ENCODE measurements at places on chromosomes 5 and 9.
A peak's percentile ranks its signal among the peaks of the same experiment; 100 is the strongest.

GRCh38 chr5:176185133-176185733 is 53.0 kb upstream of the SIMC1 start:
- no peak for DNase-seq

DNA sequence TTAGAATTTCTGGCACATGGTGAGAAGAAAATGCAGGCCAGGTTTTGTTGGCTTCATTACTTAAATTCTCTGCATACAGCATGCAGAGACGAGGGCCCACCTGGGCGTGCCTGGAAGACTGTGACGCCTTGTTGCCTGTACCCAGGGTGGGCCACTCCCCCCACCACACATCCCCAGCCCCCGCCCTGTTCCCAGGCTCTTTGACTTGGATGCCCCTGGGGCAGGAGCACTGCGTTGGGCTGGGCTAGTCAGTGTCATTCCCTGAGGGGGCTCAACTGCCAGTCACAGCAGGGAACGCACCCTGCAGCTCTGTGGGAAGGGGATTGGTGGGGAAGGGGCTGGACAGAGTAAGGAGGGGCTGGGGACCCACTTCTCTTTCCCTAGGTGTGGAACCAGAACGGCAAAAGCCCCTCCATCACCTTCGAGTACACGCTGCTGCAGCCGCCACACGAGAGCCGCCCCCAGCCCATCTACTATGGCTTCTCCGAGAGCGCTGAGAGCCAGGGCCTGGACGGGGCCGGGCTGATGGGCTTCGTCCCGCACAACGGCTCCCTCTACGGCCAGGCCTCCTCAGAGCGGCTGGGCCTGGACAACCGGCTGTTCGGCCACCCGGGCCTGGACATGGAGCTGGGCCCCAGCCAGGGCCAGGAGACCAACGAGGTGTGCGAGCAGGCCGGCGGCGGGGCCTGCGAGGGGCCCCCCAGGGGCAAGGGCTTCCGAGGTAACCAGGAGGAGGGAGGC is 19.6 kb downstream of the ADAMTSL2 start:
- DNase-seq: no peak

- DNase-seq: no peak
These were observed 11.8 kb downstream of the LMX1B start for GRCh38 chr9:126625329-126626126.

DNA sequence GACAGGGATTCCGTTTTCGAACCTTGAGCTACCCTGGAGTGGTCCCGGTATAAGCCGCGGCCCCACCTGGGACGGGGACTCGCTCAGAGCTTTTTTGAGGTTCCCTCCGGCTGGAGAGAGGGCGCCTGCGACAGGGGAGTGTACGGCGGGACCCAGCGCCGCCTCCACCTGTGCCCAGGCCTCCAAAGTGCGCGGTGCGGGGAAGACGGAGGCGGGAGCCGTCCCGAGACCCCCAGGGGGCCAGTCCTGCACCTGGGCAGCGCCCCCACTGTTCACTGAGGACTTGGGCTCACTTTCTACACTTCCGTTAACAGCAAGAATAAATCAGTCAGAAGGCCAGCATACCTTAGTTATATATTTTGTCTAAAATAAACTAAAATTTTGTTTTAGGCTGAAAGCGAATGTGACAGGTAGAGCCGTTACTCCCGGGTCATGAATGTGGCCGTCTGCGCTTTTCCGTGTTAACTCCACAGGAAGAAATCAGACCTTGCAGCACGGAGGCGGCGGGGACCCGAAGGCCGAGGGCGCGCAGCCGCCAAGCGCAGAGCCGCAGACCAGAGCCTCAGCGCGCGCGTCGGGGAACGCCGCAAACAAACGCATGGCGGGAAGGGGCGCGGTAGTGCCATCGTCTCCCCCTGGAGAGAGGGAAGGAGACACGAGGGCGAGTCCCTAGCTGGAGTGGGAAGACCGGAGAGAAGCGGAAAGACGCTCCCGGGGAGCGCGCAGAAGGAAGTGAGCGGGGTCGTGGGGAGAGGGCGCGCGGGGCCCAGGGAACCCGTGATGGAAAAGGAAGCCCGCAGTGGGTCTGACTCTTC is 14.1 kb downstream of the TRIM7 start:
- DNase-seq: peak; percentile 67

- DNase-seq: no peak
These were observed 84.5 kb downstream of the TTLL11 start for GRCh38 chr9:122008559-122008958.

DNA sequence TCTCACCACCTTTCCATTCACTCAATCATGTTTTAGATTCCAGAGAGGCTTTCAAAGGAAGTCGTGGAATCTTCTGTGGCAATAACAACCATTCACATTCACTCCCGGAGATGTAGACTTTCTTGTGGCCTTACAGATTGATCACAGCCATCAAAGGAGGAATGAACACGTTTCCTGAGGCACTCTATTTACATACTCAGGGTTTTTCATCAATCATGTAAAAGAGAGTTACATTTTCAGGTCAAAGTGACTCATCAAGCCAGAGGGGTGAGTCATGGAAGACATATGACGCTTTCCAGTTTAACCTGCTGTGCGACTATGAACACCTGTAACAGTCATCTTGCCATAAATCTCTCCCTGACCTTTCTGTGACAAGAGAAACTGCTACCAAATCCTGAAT is 39.3 kb upstream of the RAD23B start:
- DNase-seq: no peak

- peak; percentile 43 for DNase-seq
These were observed 433.4 kb upstream of the BRINP1 start for GRCh38 chr9:119802621-119803020.

GRCh38 chr5:40436535-40437237 is 243.0 kb upstream of the PTGER4 start:
- no peak for DNase-seq

- no peak for DNase-seq
These were observed 1669.3 kb upstream of the CDH9 start for GRCh38 chr5:28707706-28708105.

DNA sequence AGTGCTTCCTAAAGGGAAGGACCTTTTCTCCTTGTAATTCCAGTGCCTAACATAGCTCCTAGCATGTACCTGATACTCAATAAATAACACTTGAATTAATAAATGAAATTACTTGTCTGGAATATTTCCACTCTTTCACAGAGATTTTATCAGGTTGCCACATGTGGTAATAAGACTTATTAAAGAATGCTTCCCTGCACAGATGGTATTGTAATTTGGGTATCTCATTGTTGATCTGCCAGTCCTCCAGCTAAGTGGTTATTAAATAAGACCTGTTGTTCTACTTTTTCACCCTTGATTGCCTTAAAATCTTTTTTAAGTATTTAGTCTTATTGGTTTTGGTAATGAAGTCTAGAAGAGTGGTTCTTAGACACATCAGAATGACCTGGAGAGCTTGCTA is 28.1 kb upstream of the CETN3 start:
- no peak for DNase-seq

DNA sequence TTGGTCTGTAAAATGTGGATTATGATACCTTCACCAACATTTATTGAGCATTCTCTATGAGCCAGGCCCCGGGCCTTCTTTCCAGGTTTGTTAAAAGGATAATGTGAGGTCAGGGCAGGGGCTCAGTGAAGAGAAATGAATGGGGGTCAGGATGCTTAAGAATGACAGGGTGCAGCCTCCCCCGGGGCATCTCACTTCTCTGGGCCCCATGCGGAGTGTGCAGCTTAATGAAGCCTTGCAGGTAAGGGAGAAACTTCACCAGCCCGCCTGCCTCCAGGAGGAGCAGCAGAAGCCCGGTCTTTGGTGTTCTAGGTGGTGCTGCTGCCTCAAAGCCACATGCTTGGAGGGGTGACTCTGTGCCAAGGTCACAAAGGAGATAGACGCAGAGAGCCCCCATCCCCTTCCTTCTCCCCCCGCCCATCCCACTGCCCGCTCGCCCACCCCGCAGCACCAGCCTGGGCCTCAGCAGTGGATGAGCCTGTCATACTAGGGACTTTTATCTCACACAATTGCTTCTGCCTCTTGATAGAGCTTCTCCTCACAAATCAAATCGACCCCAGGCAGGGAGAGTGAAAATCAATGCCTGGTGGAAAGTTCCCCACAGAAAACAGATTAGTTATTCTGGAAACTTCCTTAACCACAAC is 244.8 kb downstream of the PBX3 start:
- DNase-seq: peak; percentile 3

DNA sequence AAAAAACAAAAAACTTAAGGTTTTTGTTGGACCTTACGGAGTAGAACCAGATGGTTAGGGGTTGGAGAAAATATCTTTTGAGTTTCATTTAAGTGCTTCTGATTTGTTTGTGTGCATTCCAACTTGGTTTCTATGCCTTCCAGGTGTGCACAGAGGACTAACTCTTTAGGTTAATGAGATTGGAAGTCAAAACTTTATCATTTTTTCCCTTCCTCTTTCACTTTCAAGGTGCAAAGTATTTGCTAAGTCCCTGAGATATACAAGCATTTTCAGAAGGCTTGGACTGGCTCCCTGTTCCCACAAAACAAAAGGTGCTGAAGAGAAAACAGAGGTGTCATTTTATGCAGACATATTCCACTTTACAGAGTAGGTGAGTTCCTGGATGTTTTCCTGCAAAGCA is 30.3 kb upstream of the CER1 start:
- DNase-seq: no peak

- no peak for DNase-seq
These were observed 55.2 kb downstream of the HSPA4 start for GRCh38 chr5:133106761-133107572.

- DNase-seq: peak; percentile 38
These were observed 527 bp downstream of the MEF2C start for GRCh38 chr5:88882276-88883038.

DNA sequence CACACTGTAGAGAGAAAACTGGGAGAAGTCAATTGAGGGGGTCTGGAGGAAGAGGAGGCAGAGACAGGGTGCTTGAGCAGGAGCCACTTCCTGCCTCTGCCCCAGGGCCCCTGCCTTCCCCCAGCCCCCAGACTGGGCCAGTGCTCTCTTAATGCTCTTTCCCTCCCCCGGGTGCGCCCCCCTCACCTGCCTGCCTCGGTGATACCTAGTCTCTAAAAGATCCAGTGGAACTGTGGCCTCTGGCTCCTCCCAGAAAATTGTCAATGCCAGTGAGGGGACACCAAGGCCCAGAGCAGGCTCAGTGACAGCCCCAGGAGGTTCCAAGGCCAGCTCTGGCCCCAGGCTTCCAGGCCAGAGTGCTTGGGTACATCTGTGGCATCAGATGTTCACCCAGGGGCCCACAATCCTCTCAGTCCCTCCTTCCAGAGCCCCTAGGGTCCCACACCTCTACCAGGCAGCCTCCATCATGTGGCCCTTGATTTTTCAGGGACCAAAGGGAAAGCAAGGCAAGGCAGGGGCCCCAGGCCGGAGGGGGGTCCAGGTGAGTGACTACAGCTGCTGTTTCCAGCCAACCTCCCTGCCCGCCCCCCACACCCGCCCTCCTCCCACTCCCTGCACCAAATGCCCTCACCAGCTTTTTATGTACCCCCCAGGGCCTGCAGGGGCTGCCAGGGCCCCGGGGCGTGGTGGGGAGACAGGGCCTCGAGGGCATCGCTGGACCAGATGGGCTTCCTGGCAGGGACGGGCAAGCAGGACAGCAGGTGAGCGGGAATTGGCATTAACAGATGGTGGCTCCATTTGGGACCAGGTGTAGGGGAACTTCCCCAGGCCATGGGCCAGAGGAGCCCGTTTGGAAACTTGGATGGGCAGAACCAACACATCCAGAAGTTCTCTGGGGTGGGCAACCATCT is 33.1 kb upstream of the ORM1 start:
- peak; percentile 32 for DNase-seq

DNA sequence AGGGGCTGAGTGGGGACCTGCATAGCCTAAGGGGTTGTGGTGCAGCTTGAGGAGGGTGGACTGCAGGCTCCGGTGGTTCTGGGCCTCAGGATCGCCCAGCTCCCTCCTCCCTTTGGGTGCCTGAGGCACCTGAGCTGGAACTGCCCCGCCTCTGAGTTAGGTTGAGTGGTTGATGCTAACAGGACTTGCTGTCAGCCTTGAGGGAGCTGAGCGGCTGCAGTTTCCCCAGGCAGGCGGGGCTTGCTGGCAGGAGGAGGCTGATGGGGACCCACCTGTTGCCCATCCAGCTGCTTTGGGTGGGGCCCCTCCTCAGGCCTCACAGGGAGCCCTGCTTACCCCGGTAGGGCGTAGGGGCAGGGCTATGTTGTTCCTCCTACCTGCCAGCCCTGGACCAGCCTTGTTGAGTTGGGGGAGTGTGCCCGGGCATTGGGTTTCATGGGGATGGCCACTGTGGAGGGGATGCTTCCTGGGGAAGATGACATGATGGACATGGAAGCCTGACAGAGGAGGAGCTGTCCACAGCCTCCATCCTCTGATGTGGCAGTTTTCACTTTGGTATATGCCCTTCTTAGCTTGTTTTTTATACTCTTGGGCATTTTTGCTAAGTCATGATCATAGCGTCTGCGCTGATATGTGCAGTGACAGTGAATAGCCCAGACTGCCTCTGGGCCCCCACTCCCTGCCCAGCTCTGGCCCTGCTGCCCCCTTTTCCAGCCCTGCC is 14.3 kb downstream of the WNK2 start:
- no peak for DNase-seq

DNA sequence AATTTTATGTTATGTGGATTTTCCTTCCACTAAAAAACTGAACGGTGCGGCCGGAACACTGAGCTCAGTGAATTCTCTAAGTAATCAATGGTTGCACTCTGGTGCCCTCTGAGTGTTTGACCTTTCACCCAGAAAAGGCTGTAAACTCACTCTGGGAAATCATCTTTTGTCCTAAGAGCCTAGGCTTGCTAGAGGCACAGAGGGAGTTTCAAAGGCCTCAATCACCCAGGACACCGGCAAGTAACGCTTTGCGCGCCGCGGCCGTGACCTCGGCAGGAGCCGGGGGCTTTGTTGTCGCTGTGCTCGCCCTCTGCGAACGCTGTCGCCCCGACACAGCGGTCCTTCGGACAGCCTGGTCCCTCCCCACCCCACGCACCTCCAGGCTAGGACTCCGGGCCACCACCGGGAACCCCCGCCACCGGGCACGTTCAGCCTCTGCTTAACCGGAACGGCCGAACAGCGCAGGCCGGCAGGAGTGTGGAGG is 703 bp downstream of the ISCA1 start:
- DNase-seq: no peak

GRCh38 chr9:122090981-122091380 is 2.1 kb downstream of the TTLL11 start:
- DNase-seq: no peak

DNA sequence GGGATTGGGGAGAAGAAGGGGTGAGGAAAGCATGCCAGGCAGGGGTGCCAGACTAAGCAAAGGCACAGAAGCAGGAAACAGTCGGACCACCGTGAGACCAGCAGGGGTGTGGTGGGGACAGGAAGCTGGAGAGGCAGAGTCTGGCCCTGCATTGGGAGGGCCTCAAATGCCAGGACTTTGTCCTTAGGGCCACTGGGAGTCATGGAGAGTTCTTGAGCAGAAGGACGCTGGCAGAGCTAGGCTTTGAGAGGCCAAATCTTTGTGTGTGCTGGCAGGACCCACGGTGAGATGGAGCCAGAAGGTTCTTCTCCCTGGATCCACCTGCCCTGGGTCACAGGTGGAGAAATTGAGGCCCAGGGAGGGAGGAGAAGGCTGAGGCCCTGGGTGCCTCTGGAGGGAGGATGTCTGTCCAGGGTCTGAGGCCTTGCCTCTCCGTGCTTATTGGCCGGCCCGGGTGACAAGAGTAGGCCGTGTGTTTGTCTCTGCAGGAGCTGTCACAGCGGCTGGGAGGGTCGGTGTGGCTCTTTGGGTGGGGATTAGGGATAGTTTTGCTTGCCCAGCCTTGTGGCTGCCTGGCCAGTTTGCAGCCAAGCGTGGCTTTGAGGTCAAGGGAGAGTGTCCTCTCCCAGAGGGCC is 1.8 kb upstream of the ENG start:
- no peak for DNase-seq
